ENCODE measurements at places on chromosomes 16 and 17.
A peak's percentile ranks its signal among the peaks of the same experiment; 100 is the strongest.

DNA sequence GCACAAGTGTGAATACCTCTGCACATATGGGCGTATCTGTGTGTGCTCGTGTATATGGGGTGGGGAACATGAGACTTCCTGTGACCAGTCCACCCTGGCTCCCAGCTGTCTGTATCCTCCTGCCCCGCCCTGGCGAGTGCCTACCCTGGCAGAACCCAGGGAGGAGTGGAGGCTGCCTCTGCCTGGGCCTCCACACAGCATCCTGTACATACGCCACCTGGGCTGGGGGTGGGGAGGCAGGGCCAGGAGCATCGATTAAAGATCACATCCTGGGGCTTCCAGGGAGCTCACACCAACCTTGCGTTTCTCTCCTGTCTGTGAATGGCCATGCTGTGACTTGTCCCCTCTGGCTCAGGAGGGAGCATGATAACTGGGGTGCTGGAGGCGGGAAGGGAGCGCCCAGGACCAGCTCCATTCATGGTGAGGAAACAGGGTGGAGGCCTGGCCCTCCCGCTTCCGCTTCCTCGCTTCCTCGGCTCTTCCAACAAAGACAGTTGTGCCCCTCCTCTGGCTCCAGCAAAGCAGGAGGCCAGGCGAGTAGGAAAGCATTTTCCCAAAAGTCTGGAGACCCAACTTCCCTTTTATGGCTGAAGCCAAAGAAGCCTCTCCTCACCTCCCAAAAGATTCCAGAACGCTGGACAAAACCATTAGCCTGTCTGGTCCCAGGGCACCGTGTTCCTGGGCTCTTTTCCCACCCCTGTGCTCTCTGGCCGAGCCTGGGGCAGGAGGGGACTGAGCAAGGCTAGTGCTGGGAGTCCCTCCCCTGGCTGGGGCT lies 22.9 kb downstream of the ADAM11 start:
- no peak for DNase-seq

DNA sequence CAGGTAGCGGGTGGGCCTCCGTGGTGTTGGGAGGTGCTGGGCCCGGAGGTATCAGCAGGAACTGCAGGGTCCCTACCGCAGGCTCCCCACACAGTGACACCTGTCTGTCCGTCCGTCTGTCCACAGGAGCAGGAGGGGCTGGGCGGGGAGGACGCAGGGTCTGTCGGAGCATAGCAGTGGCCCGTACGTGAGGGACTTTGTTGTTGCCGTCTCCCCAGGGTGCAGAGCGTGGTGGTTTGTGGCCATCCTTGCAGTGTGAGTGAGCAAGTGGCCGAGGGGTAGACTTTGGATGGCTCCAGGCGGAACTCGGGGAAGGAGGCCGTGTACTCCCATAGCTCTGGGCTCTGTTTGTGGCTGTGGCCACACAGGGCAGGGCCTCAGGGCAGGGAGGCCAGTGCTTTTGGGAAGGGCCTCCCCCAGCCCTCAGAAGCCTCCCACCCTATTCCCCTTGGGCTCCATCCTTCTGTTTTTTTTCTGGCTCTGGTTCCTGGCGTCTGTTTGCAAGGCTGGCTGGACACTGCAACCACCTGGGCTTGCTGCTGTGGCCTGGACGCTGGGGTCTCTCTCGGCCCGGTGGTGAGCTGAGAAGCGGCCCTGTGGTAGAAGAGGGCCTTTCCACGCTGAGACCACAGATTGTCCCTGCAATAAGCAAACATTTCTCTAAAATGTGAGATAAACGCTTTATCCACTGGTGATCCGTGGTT lies 41.0 kb upstream of the ZNF750 start:
- no peak for DNase-seq

DNA sequence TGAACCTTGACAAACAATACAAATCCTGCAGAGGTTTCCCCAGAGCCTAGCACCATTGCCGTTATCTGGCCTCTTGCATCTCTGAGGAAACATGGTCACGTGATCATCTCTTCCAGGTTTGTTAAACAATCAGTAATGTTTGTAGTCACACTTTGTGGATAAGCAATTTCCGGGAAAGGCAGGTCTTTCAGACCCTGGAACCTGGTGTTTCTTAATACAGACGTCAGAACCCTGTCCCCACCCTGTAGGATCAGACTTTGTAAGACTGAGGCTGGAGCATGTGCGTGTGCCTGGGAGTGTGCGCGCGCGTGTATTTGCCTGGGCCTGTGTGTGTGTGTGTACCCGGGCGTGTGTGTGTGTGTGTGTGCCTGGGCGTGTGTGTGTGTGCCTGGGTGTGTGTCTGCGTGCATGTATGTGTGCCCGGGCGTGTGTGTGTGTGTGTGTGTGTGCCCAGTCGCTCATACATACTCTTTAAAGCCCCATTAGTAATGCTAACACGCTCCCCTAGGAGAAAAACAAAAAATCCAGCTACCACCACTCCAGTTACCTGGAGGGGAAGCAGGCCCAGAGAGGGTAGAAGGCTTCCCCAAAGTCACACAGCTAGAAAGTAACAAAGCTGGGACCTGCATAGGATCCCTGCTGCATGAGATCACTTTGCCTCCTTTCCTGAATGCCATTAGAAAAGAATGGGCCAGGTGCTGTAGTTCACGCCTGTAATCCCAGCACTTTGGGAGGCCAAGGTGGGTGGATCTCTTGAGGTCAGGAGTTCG lies 5.3 kb downstream of the CTNS start:
- DNase-seq = no peak

GRCh38 chr16:81410643-81411293 lies 33.8 kb upstream of the CMIP start:
- DNase-seq = no peak

- DNase-seq = peak; percentile 17
Observed at GRCh38 chr17:79192503-79193351, 118.1 kb downstream of the ENGASE start.

GRCh38 chr17:73940511-73940910 lies 263.0 kb upstream of the RPL38 start:
- no peak for DNase-seq

- DNase-seq = no peak
Observed at GRCh38 chr17:72631949-72632684, 460.4 kb downstream of the SLC39A11 start.

DNA sequence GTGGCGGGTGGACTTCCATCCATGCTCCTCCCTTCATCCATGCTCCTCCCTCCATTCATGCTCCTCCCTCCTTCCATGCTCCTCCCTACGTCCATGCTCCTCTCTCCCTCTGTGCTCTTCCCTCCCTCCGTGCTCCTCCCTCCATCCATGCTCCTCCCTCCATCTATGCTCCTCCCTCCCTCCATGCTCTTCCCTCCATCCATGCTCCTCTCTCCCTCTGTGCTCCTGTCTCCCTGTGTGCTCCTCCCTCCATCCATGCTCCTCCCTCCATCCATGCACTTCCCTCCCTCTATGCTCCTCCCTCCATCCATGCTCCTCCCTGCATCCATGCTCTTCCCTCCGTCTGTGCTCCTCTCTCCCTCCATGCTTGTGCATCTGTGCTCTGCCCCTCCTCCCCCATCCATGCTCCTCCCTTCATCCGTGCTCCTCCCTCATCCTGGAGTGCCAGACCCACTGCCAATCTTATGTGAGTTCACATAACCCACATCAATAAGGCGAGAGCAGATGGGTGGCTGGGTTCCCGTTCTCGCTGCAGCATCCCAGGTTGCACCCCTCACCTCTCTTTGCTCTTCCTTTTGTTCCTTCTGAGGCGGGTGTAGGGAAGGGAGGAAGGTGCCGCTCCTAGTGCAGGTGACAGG lies 22.8 kb downstream of the KSR1 start:
- no peak for DNase-seq

DNA sequence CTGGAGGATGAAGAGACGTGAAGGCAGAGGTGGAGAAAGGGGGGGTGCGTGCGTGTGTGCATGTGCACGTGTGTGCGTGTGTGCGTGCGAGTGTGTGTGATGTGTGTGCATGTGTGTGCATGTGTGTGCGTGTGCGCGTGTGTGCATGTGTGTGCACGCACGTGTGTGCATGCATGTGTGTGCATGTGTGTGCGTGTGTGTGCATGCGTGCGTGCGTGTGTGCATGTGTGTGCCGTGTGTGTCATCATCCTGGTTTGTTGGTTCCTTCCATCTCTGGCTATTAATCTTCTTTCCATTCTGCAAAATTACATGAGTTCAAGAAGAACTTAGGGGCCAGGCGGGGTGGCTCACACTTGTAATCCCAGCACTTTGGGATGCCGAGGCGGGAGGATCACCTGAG lies 17.0 kb upstream of the RPL38 start:
- no peak for DNase-seq

GRCh38 chr16:65280845-65281512 lies 159.1 kb upstream of the CDH11 start:
- no peak for DNase-seq

- no peak for DNase-seq
Observed at GRCh38 chr16:20610211-20610891, 34.2 kb upstream of the ACSM2B start.

- DNase-seq = no peak
Observed at GRCh38 chr16:65547772-65548446, 426.0 kb upstream of the CDH11 start.

GRCh38 chr16:16062023-16062937 lies 112.9 kb downstream of the ABCC1 start:
- no peak for DNase-seq

DNA sequence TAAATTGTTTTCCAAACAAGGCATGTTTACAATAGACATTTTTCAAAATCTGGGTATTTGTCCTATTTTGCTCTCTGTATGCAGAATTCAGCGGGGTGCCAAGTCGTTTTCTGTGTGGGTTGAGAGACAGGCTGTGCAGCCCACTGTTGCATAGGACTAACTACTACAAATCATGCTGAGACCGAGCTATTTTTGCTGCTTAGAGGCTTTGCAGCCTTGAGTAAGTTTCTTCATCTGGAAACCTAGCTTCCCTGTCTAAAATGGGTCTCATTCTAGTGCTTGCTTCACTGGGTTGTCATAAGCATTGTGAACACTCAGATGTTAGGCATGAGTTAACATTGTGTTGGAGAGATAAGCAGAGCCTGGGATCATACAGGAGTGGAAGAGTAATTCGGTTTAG lies 1.3 kb downstream of the PRPSAP2 start:
- no peak for DNase-seq

GRCh38 chr17:32970281-32970680 lies 21.4 kb upstream of the SPACA3 start:
- no peak for DNase-seq

GRCh38 chr17:48604770-48605329 lies at the start of gene HOXB6:
Gene HOXB6, minus strand, starts transcription at chr17:48604986. Its CDS starts 6,836 bp downstream, at chr17:48598150.
- DNase-seq = no peak

DNA sequence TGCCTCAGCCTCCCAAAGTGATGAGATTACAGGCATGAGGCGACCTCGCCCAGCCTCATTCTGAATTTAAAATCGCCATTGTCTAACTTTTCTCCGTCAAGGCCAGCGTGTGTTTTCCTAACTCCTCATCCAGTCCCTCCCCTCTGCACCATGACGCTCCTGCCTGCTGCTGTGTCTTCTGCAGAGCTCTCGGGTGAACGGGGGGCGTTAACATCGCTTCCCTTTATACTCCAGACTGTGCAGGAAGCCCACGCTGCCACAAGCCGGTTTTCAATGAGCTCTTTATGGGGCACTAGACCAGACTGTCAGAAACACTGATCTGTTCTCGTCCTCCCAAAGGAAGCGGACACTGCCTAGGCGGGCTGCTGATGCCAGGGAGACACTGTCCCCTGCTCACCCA lies 13.2 kb downstream of the AANAT start:
- no peak for DNase-seq

DNA sequence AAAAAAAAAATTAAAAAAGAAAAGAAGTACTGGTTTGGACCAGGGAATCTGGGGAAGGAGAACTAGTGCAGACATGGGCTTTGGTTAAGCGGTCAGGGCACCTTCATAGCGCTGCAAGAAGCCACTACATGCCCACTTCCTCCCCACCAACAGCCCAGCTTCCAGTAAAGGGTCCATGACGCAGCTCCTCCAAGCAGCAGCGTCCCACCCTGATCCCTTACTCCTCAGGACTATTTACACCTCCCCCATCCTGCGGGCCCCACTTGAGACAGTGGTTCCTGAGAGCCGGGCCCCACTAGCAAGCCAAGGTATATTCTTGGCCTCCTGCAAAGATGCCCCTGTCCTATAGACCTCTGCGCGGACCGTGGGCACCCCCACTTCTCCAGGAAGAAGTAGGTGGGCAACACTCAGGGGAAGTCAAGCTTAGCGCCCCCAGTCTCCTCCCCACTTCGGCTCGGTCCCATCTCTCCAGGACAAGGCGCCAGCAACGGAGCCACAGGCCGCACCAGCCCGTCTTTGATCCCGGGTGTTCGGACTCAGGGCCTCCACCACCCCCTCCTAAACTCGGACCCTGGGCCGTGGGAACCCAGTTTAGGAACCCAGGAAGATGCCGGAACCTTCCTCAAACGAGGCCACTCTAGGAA lies 913 bp upstream of the PRR14 start:
- DNase-seq = no peak

DNA sequence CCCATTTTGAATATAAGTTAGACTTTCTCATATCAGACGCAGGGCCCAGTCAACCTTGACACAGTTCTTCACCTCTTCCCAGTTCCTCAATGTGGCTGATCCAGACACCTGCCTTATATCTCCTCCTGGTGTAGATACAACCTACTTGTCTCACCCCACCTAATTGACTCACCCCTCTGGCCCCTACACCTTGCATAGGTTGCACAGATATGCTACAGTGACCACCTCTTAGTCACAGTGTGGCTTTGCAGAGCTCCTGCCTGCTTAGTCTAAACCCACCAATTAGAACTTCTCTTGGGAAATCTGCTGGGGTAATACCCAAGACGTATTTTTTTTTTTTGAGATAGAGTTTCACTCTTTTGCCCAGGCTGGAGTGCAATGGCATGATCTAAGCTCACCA lies 16.8 kb downstream of the CHP2 start:
- no peak for DNase-seq

DNA sequence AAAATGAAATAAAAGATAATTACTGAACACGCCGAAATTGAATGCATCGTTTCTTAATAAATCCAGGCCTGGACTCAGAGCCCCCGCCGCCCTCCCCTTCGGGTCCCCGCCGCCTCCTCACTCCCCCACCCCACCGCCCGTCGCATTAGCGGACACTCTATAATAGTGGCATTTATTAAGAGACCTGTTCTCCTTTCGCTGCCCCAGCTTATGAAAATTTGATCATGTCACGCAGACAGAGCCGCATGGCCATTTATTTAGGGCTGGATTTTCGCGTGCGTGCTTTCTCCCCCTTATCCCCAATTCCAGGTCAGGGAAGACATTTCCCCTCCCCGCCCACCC lies 6.3 kb upstream of the HOXB2 start:
- no peak for DNase-seq

DNA sequence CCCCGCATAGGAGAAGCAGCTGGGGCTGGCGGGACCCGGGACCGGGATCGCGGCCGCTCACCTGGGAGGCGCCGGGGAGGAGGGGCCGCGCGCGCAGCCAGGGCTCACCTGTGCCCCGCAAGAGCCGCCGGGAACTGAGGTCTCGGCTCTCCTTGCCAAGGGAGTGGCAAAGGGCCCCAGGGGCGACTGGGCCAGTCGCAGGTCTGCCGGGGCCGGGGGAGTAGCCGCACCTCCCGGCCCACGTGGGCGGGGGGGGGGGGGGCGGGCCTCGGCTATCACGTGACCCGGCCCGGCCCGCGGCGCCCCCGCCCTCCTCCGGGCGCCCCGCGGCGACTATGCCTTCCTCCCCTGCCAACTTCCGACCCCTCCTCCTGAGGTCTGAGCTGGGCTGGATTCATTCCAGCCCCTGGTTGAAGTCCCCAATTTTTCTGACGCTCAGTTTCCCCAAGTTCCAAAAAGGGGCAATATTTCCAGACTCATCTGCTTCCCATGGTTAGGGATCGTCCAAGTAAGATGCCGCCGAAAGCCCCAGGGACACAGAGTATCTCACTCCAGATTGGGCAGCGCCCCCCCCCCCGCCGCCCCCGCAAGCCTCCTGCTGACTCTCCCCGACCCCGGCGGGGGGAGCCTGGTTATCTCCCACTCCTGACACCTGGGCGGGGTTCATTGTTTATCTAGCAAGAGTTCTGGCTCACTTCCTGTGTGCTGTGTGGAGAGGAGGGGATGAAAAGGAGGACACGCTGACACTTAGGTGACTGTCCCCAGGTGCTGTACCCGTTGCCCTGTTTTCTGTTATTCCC lies at the start of gene TMC6:
TSS of gene TMC6 (minus strand) at position 205 of the 800 bp plus-strand sequence. CDS start 1,923 bp downstream, outside the sequence.
- DNase-seq = no peak
